ENCODE measurements at places on chromosomes 6 and 20.

GRCh38 chr6:124373386-124373785, 569.7 kb downstream of the NKAIN2 start:
- DNase-seq = no peak

GRCh38 chr6:130822736-130823135, 4.5 kb upstream of the SMLR1 start:
- no peak for DNase-seq

- DNase-seq = peak; percentile 23
Observed at GRCh38 chr6:13838616-13839015, 24.3 kb upstream of the MCUR1 start.

DNA sequence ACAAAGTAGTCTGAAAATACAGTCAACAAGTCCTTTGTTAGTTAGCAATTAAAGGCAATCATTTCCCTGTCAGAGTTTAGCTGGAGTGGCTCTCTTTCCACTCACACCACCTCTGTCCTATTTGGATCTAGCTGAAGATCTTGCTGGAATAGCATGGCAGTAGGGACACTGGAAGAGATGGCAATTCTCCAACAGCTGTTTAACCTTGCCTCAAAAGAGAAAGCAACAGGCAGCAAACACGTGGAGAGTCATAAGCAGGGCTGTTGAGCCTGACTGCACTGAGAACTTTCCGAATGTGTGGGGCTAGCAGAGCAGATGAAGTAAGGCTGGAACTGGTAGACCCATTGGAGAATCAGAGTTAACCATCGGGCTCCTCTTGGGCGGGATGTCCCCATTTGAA, 38.0 kb upstream of the PRSS35 start:
- peak; percentile 31 for DNase-seq

DNA sequence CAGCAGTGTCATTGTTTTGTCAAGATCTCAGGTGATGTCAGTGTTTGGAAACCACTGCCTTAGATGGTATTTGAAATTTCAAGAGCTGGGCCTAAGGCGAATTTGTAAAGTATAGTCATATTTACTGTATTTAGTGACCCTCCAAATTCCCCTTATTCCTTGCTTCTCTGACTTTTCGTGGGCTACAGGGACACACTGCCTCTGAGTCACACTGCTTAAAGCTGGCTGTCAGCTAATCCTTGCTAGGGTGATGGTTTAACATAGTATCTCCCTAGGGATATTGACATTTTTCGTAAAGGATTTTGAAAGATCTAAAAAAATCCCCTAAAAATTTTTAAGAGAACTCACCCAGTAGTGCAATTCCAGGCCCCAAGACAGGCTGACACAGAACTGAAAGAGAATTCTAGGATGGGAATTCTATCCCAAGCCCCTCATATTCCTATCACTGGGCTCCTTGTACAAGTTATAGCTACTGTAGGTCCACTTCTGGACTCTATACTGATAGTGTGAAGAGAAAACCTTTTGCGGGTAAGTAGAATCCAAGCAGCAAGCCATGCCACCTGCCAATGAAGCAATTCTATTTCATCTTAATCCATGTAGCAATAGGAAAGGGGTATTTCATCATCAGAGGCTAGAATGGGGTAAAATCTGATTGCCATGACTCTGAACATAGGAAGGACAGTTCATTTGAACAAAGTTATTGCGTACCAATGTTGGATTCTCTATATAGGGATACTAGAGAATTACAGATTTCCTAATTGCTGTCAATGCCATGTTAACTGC, 4.3 kb downstream of the BMP6 start:
- DNase-seq = no peak

DNA sequence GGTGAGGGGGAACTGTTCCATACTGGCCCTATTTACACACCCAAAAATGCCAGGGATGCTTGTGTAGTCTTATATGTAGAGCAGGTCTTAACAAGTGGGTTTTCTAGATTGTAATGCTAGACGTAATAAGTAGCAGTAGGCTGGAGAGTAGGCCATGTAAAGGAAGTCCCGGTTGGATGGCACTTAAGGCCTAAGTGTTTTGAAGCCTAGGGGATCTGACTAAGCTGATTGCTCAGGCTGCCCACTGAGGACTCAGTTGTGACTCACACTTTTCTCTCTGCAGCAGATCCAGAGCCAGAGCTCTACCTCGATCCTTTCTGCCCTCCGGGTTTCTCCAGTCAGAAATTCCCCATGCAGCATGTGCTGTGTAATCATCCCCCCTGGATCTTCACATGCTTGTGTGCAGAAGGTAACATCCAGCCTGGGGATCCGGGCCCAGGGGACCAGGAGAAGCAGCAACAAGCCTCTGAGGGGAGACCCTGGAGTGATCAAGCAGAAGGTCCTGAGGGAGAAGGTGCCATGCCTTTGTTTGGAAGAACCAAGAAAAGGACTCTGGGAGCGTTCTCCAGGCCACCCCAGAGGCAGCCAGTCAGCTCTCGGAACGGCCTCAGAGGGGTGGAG, 26.6 kb downstream of the ZNF133 start:
- DNase-seq = no peak

GRCh38 chr6:7446619-7447325, 57.2 kb downstream of the RIOK1 start:
- no peak for DNase-seq

GRCh38 chr6:75613056-75613501, 11.4 kb downstream of the SENP6 start:
- DNase-seq = no peak

DNA sequence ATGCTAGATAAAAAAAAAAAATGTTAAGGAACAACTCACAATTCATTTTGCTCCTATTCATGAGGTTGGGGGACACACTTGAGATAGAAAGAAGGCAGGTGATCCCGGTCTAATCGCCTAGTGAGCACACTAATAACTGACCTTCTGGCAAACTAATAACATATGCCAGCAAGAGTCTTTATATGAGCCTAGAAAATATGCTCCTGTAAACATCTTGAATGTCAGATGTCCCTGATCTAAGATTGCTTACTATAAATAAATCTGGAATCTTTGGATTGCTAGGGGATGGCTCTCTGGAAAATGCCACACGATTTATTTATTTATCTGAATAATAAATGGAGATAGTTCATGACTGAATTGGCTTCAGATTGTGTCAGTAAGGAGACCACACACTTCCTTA, 821.9 kb downstream of the GRIK2 start:
- DNase-seq = no peak

- no peak for DNase-seq
Observed at GRCh38 chr20:32339116-32339515, 19.0 kb upstream of the ASXL1 start.

DNA sequence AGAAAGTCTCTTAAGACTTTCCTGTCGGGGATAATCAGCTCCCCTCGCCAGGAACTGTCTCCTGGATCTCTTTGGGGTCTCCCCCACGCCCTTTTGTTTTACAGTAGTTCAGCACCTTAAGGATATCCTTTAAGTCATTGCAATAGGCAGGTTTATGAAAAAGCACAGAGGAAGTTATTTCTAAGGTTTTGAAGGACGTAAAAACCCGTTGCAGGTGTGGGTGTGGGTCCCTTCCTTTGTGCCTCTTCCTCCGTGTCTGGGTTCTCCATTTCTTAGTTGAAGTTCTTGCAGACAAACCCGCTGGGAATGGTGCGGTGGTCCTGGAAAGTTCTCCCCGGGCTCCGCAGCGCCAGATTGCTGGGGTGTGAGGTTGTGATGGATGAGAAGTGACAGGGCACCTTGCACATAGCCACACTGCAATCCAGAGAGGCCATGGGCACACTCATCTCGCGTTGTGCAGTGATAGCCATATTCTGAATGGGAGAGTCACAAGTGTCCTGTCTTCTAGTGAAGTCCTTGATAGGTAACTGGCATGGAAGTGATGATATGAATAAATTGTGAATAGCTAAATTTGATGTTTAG, 65.2 kb downstream of the GTF2H5 start:
- no peak for DNase-seq

- peak; percentile 47 for DNase-seq
Observed at GRCh38 chr20:19903168-19903811, 113.9 kb upstream of the NAA20 start.

- DNase-seq = no peak
Observed at GRCh38 chr6:84411060-84411629, 183.7 kb upstream of the CEP162 start.

DNA sequence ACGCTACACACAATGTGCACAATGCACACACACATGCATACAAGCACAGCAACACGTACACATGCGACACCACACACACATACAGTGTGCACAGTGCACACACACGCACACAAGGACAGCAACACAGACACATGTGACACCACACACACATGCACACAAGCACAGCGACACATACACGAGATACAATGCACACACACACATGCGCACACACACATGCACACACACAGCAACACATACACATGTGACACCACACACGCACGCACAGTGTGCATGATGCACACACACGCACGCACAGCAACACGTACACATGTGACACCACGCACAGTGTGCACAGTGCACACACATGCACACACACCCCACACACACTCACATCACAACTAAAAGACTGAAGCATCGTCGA, 327.3 kb downstream of the THBS2 start:
- DNase-seq = no peak

GRCh38 chr6:43952746-43953145, 174.5 kb downstream of the MRPL14 start:
- no peak for DNase-seq

- no peak for DNase-seq
Observed at GRCh38 chr20:3135507-3136070, 24.1 kb downstream of the FASTKD5 start.

- DNase-seq = no peak
Observed at GRCh38 chr20:54566031-54566688, 90.8 kb downstream of the DOK5 start.

- DNase-seq = no peak
Observed at GRCh38 chr6:2622671-2623070, 128.1 kb downstream of the MYLK4 start.

DNA sequence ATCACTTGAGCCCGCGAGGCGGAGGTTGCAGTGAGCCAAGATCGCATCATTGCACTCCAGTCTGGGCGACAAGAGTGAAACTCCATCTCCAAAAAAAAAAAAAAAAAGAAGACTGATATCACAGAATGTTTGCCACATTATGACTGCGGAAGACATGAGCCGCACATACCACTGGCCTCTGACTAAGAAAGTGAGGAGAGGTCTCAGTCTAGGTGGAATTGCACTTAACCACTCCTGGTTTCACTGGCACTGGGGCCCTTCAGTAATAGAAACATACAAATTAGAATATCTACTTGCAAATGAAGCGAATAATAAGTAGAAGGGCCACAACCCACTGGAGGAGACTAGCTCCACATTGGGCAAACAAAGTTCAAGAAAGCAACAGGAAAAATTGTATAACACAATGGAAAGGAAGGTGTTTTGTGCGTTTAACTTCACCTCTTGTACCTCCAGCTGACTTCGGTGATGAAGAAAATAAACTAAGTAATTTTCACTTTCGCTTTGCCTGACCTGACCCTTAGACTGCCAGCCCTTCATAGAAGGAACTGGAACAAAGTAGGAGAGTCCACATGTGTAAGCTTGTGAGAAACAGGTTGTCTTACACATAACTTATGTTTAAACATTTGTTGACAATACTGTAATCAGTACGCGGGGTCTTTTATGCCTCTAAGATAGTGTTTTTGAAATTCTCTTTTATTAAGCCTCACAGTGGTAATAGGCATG, 147.5 kb upstream of the TSHZ2 start:
- DNase-seq = no peak

- peak; percentile 77 for DNase-seq
Observed at GRCh38 chr20:35306931-35307517, 14.8 kb upstream of the FAM83C start.

GRCh38 chr6:40732878-40733277, 145.7 kb upstream of the LRFN2 start:
- no peak for DNase-seq

DNA sequence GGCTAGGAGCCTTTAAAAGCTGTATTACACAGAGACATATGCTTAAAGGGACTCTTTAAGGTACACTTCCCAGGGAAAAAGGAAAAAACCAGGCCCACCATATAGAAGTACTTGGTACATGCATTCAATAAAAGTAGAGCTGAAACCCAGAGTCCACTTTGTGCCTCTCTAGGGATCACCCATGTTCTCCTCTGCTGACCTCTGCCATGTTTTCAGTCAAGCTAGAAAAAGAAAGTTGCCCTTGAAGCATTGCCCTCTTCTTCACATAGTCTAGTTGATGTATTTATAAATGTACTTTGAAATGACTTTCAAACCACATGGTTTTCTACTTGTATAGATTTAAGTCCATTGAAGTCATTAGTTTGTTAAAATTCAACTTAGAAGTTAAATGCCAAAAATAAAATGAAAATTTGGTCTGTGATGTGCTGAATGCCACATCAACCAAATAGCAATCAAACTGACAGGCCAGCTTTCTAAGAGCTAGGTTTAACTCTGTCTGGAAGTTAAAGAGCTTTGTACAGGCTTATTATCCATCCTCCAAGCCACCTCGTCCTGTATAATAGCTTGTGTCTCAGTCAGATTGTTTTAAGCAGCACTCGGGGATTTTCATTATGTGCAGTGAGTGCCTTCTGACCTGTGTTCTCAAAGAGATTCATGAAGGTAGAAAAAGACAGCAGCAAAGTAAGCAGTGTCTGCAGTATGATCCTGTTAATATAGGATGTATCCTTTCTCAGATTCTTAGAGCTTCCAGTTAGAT, 238.6 kb upstream of the PLN start:
- DNase-seq = no peak

GRCh38 chr6:94005835-94006234, 586.5 kb upstream of the EPHA7 start:
- DNase-seq = no peak

DNA sequence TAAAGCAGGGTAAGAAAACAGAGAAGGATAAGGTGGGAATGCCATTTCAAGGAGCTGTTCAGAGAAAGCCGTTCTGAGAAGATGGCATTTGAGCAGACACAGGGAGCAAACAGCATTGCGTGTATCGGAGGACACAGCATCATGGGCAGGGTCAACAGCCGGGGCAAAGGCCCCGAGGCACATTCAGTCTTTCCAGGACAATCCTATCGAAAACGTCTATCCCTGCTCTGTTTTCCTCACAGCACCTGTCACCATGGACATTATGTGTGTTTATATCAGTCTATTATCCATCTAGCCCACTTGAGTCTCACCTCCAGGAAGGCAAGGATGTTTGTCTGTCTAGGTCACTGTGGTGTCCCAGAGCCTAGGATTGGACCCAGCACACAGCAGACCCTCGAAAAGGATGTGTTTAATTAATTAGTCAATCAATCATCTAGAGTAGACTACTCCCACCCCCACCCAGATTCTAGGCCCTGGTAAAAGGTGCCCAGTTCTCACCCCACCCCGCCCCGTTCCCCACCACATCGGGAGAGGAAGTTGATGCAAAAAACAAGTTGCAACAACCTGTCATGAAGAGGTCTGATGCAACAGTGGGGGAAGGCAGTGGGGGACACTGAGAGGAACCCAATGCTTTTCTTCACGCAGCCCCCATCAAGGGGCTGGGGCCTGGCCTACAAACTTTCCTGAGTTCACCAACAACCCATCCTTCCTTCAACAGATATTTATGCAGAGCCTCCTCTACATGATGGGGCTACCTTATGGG, 66.6 kb downstream of the PREX1 start:
- no peak for DNase-seq

- no peak for DNase-seq
Observed at GRCh38 chr6:145878591-145879295, 64.1 kb upstream of the FBXO30 start.

- DNase-seq = no peak
Observed at GRCh38 chr20:45340236-45340847, 7.9 kb downstream of the SDC4 start.

- DNase-seq = no peak
Observed at GRCh38 chr20:3706774-3707507, 5.5 kb downstream of the SIGLEC1 start.

All from large intestine (tissue), 12 donors.